T-helper 9 cell (primary cell): ENCODE measurements at places on chromosomes 3 and 15.

DNA sequence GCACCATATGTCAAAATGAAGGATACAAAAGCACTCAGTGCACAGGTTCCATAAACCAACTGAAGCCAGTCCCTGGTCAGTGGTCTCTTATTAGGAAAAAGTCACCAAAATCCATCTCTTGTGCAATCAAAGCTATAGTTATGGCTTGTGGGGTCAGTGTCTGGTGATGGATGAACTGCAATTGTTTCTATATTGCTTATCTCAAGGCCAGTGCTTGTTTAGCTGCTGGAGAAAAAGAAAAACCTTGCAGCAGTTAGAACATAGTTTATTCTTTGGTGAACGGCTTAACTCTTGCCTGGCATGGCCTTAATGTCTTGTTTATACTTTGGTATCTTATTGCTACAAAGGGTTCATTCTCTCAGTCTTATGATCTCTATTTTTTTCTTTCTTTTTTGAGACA lies 2.9 kb upstream of the UQCRC1 start:
- no peak for DNase-seq

DNA sequence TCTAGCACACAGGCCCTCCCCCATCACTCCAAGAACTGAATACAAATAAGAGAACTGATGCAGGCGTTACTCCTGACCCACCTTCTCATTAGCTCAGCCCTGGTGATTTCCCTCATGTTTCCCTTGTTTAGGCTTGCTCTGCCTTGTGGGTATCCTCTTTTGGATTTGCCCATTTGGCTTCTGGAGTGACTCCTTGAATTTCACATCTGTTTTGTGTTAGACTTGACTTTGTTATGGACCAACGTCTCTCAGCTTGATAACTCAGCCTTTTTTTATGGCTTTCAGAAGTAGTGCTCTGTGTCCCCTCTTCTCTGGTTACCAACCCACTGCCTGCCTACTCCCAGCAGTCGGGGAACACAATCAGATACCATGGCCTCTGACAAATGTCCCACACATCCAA lies 11.3 kb upstream of the TMOD3 start:
- no peak for DNase-seq

GRCh38 chr3:16800361-16800760 lies 84.4 kb upstream of the PLCL2 start:
- DNase-seq, result no peak

DNA sequence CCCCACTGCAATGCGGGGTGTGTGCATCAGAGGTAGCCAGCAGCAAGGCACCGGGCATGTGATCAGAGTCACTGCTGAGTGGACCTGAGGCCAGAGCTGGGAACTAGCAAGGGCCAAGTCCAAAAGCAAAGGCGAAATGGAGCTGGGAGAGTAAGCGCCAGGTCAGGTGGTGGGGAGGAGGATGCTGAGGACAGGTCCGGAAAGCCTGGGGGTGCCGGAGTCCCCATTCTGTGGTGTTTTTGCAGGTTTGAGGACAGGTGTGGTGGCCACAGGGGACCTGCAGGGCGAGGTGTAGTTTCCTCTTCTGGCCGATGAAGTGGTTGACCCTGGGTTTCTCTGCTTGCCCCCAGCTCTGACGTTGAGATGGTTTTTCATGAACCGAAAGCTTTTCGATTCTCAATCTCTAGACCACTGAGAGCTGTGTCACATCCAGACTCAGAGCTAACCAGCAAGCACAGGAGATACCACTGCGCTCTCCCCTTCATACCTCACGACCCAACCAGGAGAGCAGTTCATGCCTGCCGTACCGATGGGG lies 35.0 kb upstream of the HES1 start:
- no peak for DNase-seq

DNA sequence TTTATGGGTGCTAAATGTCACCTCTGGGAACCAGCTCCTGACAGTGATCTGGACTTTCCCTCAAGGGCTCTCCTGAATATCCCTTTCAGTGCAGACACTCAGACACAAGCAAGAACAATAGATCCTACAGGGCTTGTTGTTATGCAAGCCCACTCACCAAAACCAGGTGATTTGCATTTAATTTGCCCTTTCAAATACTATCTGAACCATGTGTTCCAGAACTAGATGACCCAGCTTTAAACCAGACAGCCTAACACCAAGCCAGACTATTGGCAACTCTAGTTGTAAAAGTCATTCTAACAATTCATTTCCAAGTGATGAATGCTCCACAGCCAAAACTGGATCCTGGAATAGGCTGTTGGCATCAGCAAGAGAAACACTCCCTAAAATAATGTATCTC lies 5.6 kb upstream of the ATP8B4 start:
- DNase-seq, result no peak

GRCh38 chr3:59809710-59810444 lies 760.1 kb upstream of the CFAP20DC start:
- DNase-seq, result no peak

DNA sequence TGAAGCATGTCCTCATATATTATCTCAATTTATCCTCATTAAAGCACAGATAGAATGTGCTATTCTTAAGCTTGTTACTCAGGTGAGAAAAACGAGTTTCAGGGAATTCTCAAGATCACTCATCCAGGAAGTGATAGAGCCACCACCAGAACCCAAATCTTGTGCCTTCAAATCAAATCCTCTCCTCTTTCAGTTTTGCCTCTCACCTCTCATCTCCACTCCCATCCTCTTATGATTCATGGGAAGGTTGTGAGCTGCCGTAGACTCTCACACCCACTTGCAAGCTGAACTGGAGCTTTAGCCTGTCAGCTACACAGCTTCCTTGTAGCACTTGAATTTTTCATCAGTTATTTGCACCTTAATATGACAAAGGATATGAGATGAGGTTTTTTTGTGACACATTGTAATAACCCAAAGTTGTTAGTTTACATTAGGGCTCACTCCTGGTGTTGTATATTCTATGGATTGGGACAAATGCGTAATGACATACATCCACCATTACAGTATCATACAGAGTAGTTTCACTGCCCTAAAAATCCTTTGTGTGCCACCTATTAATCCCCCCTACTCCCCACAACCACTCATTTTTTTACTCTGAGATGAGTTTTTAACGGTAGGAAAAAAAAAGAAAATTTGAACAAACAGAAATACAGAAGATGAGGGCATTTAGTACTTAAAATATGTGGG lies 25.7 kb downstream of the GPR15 start:
- DNase-seq, result no peak

- DNase-seq, result no peak
Measured at GRCh38 chr15:60419753-60420152, 22.0 kb upstream of the ANXA2 start.

DNA sequence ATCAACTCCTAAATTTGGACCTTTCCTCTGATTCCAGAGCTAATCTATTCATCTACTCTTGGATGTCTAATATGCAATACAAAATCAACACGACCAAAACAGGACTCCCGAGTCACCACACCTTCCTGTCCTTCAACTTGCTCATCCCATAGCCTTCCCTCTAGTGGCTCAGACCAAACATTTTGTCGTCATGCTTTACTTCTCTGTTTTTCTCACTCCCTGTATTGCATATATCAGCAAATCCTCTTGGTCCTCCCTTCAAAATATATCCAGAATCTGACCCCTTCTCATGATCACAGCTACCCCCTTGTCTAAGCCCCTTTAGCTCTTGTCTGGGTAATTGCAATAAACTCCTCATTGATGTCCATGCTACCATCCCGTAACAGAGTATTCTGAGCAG lies 30.5 kb upstream of the DCP1A start:
- no peak for DNase-seq

- DNase-seq, result peak; percentile 42
Measured at GRCh38 chr15:85330901-85331588, 49.4 kb upstream of the AKAP13 start.
